Forelimb muscle (tissue), 1 donor: ENCODE measurements at places on chromosomes 1 and 21. TPM values are rescaled to one million over a fixed set of nuclear protein-coding genes. Genes with fewer than 3 reads are reported as not detected.

LRRC71 gene
- polyA plus RNA-seq = 1.2 TPM

GUCA2B gene
- not detected for polyA plus RNA-seq

IFNGR2 gene
- 53.2 TPM for polyA plus RNA-seq

SUCO gene
- 36.1 TPM for polyA plus RNA-seq

S100A7 gene
- polyA plus RNA-seq = not detected

MAEL gene
- 0.34 TPM for polyA plus RNA-seq

FCN3 gene
- 0.32 TPM for polyA plus RNA-seq

RER1 gene
- polyA plus RNA-seq = 70.7 TPM

CSTB gene
- polyA plus RNA-seq = 14.9 TPM

MARK1 gene
- 10.2 TPM for polyA plus RNA-seq

LCE3D gene
- not detected for polyA plus RNA-seq

BARHL2 gene
- not detected for polyA plus RNA-seq

SLAMF1 gene
- 0.05 TPM for polyA plus RNA-seq

OSCP1 gene
- 6.1 TPM for polyA plus RNA-seq

BRDT gene
- not detected for polyA plus RNA-seq

- DNase-seq = no peak
Observed at GRCh38 chr1:203178821-203179666, 3.4 kb upstream of the MYBPH start.

GRCh38 chr1:27570784-27571183 lies 33.2 kb downstream of the AHDC1 start:
- DNase-seq = no peak

DNA sequence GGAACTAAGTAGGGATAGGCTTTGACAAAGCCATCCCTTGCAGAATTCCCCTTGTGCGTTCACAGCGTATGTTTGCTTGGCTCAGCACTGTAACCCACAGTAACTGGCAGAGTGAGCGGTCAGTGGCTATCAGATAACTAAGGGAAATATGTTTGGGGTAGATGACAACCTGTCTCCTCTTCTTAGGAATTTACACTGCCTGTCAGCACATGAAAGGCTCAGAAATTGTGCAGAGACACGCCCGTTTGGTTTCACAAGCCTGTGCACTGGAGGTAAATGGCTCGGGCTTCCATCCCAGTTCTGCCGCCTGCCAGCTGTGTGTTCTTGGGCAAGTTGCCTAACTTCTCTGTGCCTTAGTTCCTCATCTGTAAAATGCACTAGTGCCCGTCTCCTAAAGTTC lies 101.2 kb downstream of the PRDM2 start:
- DNase-seq = no peak

DNA sequence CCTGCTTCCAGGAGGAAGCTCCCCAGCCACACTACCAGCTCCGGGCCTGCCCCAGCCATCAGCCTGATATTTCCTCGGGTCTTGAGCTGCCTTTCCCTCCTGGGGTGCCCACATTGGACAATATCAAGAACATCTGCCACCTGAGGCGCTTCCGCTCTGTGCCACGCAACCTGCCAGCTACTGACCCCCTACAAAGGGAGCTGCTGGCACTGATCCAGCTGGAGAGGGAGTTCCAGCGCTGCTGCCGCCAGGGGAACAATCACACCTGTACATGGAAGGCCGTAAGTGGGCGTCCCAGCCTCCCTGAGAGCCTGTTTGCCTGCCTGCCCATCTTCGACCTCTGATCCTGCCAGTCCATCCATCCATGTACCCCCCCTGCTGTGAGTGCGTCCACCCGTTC lies 3.6 kb downstream of the ECM1 start:
- no peak for DNase-seq

DNA sequence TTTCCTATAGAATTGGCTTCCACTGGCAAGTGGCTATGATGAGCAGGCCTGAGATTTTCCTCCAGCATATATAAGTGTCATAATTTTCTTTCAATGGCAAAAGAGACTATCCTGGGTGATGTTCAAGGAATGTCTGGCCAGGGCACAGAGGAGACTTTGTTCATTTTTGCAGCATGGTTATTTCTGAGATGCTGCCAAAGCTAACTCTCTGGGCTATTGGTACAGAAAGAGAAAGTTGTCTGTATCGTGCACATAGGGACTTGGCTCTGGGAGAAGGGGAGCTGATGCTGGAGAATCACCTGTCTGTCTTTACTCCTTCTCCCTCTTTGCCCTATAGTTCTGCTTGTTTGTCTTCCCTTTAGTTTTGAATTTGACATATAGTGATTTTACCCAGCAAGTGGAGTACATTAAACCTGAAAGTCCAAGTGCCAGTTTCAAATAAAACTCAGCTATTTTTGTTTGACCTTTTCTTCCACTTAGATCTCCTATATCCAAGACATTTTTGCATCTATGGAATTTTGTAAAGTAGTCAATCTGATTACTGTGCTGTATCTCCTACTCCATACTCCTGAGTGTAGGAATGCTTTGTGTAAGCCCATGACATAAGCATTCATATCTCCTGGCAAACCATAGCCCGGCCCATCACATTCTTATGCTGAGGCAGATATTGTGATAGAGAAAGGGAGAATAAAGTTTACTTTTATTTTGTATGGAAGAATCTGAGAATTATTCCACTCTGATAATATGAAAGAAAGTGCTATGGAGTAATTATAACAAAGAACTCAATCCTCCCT lies 3.9 kb downstream of the FNDC7 start:
- DNase-seq = no peak

DNA sequence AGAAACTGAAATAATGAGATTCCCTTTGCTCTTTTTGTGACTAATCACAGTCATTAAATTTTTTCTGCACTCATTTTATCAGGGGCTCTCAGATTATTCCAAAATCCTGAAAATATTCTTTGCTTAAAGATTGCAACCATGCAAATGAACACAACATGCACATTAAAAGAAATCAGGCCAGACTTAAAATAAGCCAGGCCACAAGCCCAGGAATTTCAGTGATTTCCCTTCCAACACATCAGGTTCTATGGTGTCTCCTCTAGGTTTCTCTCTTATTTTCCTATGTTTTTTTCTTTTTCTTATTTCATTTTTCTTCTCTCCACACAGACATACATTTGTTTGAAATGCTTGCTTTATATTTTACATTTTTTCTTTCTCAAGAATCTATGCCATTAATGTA lies 65.3 kb downstream of the NIBAN1 start:
- DNase-seq = no peak

- DNase-seq = peak; percentile 13
Observed at GRCh38 chr1:149884433-149885338, 14.7 kb upstream of the BOLA1 start.

DNA sequence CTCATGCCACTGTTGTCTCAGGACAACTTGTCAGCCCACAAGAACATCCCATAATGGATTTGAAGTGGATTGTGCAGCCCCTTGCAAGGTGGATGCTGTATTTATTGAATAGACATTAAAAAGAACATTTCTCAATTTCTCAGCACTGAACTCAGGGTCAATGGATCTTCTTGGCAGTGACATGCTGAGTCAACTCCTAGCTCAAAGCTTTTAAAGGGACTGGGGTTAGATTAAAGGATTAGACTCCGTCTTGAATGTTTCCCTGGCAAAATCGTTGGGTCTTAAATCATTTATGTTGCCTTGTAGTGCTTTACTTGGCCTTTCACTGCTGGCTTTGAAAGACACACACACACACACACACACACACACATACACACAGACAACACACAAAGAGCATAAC lies 221.6 kb upstream of the PBX1 start:
- DNase-seq = no peak

DNA sequence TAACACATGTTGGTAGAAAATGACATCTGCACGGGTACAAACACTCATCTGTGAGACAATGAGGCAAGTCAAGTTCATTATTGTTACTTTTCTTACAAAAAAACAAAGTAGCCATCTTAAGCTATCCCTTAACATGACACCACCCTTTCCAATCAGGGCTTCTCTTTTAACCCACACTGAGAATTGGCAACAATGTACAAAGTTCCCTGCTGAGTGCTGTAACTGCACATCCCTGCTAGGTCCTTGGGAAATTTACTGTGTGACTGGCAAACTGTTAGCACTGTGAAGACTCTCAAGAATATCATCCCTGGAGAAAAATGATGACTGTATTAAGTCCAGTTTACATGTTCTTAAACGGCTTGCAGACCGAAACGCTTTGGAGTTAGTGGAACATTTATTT lies 185.8 kb upstream of the PLD5 start:
- DNase-seq = no peak

GRCh38 chr1:232509570-232509969 lies 120.4 kb downstream of the SIPA1L2 start:
- no peak for DNase-seq

GRCh38 chr1:224736619-224737352 lies 120.7 kb downstream of the CNIH3 start:
- no peak for DNase-seq

GRCh38 chr1:29964718-29965533 lies 728.6 kb downstream of the PTPRU start:
- no peak for DNase-seq

DNA sequence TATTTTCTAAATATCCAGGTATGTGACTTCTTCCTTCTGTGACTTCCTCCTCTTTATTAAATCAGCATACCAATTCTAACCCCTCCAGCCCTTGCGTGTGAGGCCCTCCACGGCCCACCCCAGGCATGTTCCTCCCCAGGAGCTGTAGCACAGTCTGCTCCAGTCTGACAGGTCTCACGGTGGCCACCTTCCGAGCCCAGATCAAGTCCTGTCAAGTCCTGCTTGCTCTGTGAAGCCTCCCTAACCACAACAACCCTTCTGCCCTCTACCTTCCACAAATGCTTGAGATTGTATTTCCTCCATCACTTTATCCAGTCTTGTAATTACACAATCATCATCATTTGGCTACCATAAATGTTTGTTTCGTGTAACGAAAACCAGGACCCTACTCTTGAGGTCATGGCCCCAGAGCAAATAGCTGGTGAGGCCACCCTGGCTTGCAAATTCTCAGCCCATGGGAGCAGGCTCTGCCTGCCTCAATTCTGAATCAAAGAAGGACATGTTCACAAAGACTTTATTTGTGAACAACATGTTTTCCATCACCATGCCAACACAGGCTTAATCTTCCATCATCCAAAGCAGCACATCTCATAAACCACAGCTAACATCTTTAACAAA lies 33.0 kb upstream of the S100A7 start:
- DNase-seq = no peak

- no peak for DNase-seq
Observed at GRCh38 chr1:42904434-42904833, 54.2 kb downstream of the SLC2A1 start.

DNA sequence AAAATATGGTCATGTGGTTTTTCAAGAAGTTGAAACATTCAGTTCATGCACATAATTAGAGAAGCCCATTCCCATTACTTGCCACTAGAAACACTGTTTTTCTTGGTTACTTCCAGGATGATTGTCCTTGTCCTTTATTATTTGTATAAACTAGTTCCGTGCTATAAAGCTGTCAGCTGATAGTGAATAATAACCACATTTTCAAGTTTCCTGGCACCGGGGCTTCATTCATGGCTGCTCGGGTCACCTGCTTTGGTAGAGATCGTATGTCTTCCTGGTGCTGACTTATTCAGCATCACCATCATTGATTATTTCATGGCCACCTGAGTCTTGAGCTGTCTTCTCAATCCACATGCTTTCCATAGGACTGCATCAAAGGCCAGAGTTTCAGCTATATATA lies 62.9 kb upstream of the ZNF326 start:
- no peak for DNase-seq

DNA sequence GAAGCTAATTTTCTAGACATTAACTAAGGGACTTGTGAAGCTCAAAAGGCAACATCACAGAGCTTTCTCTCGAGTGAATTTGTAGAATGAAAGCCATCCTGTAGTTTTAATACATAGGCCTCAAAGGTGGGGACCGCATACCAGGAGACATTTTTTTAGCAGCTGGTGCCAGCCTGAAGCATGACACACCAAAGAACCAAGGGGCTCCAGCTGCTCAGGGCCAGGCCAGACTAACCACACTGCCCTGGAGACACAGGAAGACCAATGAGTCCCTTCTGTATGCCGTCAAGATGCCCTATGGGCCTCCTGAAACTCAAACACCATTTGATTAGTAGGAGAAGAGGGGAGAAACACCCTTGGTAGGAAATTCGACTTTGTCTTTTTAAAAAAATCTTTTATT lies 113.9 kb upstream of the CACNA1E start:
- DNase-seq = no peak

GRCh38 chr21:41317458-41317857 lies 857 bp downstream of the FAM3B start:
- no peak for DNase-seq

DNA sequence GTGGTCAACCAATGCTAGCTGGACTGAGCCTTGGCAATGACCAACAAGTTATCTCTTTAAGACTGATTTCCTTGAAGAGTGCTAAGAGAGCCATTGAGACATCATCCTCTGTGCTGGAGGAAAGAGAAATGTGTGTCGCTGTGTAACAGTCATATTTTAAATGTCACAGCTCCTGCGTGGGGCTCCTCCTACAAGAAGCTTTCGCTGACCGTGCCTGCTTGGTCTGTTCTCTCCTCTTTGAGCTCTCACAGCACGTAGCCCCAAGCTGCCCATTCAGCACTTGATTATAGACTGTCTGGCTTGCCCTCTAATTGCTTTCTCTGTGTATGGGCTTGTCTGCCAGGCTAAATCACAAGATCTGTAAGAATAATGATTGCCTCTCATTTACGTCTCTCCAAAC lies 221.3 kb downstream of the FOXD2 start:
- DNase-seq = no peak

- no peak for DNase-seq
Observed at GRCh38 chr1:190852611-190853010, 374.9 kb upstream of the BRINP3 start.
